ENCODE measurements at places on chromosomes 11 and 22.

DNA sequence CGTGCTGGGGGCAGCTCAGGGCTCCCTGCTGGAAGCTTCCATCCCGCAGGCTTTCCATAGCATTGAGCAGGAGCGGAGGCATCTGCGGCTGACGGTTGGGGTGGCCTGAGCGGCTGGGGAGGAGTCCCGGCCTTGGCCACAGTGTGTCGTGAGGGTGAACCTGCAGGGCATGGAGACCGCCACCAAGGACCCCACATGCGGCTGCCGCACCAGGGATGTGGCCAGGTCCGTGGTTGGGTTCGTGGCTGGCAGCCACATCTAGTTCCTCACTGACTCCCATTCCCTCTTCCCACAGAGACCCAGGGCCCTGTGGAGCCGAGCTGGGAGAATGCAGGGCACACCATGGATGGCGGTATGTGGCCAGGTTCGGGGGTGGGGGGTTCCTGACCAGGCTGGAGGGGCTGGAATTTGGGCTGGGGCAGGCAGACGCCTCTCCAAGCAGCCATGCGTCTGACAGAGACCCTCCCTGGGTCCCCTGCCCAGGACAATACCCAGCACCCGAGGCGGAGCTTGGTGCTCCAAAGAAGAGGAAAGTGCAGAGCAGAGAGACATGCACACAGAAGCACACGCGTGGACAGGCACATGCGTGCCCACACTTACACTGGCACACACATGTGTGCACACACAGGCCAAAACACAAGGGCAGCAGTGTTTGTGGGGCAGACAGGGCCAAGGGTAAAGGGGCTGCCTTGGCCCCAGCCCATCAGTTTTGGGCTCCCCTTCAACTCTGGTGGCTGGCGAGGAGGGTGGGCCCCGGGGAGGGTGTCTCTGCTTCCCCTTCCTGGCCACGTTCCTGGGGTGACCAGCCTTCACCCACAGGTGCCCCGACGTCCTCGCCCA, 2.7 kb downstream of the MUC5B start:
- DNase-seq: no peak

- no peak for DNase-seq
Measured at GRCh38 chr11:60984149-60984548, 12.7 kb downstream of the CD6 start.

DNA sequence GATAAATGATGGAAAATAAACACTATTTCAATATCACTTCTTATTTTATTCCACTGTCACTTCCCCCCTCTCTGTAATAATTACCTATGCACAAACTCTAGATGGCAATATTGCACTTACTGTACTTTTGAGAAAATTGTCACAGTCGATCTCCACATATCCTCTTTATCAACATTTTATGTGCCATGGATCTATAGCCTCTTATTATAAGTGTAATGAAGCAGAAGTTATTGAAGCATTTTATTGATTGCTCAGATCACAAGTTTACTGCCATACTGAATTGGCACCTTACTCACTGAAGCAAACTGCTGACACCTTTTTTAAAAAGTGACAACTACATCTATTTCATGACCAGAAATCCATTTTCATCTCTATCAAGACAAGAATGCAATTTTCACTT, 133.4 kb downstream of the DCDC1 start:
- DNase-seq: no peak

DNA sequence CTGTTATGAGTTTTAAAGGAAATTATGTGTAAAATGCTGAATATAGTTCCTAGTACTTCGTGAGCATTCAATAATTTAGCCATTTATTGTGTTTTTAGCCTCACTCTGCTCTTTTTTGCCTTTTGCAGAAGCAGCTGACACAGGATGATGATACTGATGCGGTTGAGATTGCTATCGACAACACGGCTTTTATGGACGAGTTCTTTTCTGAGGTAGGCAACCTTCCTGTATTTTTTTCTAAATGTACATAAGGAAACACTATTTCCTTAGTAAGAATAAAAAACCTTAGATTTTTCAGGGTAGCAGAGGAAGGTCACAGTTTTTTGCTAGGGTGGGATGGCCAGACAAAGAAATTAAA, 17.9 kb downstream of the STX3 start:
- DNase-seq: no peak

DNA sequence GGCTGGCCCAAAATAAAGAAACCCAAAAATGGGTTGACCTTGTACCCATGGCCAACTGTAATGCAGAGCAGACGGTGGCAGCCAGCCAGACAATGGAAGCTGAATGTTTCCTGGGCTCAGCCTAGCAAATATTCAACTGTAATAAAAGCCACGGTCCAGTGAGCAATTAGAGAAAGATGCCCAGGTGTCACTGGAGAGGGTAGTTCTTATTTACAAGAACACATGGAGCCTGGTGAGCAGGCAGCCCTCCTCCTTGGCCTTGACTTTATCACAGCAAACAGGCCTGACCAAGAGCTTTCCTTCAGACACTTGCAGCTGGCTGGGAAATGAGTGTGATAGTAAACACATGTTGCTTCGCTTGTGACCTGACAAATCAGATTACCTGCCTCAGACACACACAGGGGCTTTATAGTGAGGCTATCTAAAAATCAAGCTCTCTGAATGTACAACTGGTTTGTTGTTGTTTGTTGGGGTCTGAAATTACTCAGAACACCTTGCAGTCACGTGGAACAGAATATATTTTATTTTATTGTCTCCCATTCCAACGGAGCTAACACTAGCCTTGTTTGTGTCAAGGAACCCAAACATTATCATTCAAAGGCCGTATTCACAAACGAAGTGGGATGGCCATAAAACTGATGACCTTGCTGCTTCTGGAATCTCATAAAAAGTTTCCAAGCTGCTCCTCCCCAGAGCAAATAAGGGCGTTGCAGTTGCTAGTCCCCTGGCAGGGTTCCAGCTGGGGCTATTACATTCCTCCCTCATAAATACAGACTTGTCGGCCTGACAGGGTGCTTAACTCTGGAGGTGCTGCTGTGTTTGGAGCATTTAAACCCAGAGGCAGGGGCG, 161.1 kb downstream of the BBOX1 start:
- DNase-seq: no peak

DNA sequence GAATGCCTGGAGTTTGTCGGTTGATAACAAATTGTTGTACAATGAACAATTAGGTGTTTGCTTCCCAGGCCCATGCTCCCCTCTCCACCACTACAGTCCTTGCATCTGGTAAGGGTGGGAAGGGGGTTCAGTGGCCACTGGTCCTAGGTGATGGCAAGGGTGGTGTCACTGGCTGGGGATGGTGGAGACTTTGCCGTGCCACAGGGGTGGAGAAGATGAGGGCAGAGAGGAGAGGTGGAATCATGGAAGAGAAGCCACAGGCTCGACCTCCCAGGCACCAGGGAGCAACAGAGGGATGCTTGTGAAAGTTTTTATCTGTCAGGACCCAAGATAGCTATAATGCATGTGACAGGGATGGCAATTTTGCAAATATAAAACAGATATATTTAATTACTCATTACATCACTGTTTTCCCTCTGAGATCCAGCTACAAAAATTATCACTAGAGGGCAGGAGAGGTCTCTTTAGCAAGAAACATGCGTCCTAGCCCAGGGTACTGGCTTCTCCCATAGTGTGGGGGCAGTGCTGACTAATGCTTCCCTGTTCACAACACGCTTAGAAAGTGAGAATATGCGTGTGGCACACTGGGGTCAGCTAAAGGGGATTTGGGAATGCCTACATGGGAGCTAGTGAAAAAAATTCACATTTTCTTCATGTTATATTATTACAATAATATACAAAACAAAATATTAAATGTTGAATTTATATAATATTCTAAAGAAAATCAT, 49.0 kb upstream of the AMPD3 start:
- DNase-seq: no peak

- DNase-seq: no peak
Measured at GRCh38 chr11:130774703-130775102, 141.6 kb downstream of the SNX19 start.

- no peak for DNase-seq
Measured at GRCh38 chr11:28146123-28146751, 38.0 kb downstream of the METTL15 start.

- DNase-seq: no peak
Measured at GRCh38 chr11:2683806-2684205, 16.0 kb downstream of the KCNQ1OT1 start.

DNA sequence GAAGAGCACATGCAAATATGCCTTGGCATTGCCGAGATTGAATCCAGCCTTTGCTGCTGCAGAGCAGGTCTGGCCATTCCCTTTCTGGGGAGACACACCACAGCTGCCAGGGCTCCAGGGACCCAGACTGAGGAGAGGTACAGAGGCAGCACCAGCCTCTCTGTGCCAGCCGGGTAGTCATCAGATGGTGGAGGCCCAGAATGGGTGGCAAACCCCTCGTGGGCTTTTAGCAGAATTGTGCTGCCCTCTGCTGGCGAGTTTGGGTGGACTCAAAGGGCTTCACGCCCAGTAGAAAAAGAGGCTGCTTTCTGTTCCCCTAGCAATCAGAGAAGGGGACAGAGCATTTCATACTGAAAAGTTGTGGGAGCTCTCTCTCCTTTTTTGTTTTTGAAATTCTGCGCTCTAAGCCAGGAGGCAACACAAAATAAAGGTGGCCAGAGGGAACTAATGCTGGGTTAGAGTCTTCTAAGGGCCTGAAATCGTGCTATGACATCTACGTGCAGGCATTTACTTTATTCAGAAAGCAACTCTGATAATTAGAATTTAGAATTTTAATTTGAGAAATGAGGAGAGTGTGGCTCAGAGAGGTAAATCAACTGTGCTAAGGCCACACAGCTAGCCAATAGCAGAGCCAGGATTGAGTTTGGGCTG, 158.8 kb upstream of the NAV2 start:
- DNase-seq: peak; percentile 35

GRCh38 chr11:100903284-100903683, 216.2 kb downstream of the ARHGAP42 start:
- DNase-seq: no peak

DNA sequence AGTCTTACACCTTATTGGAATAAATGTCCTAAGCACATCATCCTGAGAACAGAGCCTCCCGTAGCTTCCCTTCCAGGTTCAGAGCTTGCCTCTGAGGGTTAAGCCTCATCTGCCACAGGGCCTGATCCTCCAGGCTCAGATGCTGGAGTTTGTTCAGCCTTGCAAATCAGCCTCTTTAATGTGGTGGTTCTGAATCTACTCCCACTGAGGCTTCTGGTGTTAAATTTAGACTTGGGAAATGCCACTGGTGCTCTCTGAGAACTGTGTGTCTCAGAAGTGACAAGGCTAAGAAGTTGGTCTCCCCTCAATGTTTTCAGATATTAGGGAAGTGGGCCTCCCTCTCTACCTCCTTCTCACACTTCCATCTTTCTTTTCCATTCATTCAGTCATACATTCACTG, 68.7 kb downstream of the CCDC81 start:
- no peak for DNase-seq

DNA sequence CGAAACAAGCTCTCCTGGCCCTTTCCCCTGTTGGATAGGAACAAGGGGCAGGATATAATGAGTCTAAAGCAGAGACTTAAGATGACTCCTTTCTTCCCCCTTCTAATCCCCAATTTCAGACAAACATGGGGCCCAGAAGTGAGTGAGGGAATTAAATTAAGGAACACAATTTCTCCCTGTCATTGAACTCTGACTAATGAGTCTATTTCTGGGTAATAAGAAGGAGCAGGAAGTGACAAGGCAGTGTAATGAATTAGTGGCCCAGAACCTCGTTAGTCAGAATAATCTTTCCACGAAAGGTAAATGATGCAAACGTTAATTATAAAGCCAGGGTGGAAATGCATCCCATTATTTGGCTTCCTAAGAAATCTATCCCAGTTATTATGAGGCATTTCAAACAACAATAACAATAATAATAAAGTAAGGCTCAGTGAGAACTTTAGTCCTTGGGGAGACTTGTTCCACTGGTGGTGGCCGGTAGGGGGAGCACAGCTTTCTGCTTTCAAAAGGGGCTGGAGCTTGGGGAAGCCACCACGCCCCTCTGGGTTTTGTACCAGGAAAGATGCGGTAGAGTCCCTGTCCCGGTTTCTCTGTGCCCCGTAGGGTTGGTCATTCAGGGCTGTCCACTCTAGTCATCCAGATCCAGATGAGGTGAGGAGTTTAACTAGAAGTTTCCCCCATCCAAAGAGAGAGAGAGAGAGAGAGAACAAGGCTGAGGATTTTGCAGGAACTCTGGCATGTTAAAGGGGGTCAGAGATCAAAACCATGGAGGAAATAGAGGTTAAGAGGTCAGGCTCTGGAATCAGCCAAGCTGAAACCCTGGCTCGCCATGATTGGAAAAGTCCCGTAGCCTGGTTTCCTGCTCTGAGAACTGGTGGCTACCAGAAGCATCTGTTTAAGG, 298.3 kb downstream of the NTM start:
- no peak for DNase-seq

DNA sequence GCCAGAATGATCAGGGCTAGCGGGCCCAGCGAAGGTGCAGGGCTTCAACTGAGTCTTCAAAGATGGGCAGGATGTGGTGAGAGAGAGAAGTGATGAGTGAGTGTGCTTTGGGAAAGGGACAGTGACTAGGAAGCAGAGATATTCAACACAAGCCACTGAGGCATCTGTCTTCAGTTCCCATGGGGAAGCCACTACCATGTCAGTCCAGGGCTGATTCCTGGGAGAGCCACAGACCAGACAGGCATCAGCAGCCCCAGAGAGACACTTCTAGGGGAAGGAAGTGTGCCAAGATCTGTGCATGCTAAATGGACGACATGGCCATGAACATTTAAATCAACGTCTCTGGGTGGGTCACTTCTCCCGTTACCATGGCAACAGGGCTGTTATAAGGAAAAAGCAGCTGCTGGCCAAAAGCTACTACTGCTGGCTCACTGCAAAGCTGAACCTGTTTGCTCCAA, 28.5 kb downstream of the P4HA3 start:
- DNase-seq: no peak

DNA sequence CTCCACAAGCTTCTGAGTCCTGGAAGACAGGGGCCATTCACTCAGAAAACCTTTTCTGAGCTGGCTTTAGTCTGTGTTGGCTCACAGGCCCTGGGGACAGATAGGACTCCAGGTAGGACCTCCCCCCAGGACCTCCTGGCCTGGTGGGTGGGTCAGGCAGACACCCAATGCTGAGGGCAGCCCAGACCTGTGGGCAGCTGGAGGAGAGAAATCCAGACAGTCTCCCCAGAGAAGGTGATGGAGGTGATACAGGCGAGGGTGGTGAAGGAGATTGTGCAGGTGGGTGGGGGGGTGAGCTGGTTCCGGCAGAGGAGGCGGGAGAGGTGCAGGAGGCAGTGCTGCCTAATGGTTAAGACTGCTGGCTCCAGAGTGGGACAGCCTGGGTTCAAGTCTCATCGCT, 15.6 kb downstream of the LRRC32 start:
- DNase-seq: no peak

- DNase-seq: no peak
Measured at GRCh38 chr11:12408156-12408770, 30.9 kb downstream of the PARVA start.

- DNase-seq: no peak
Measured at GRCh38 chr22:42184852-42185251, 54.2 kb upstream of the CYP2D6 start.

GRCh38 chr11:1532014-1532586, 40.0 kb downstream of the DUSP8 start:
- no peak for DNase-seq

All from T-helper 17 cell (primary cell).